Activated T-helper 9 cell treated with anti-CD3 and anti-CD28 coated beads, Interleukin-2, amount 50 U/mL, for 16 hours (primary cell): ENCODE measurements at places on chromosomes 12 and 14.
A peak's percentile ranks its signal among the peaks of the same experiment; 100 is the strongest.

GRCh38 chr12:68157380-68157779 is 2.2 kb downstream of the IFNG start:
- no peak for DNase-seq

DNA sequence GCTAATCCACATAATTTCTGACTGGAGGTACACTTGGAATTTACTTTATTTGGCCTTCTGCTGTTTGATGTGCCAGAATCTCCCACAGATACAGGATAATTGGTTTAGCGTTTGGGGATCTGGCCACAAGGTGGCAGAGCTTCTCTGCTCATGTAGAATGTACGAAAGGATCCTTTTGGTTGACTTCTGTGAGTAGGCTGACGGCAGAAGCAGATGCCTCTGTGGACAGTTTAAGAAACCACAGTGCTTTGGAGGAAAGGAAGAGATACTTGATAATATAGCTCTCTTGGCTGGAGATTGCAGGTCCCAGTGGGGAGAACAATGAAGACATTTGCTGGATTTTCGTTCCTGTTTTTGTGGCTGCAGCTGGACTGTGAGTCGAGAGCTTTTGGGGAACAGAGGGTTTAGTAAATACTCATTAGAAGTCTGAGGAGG is 75.3 kb upstream of the OR4E1 start:
- peak; percentile 20 for DNase-seq

DNA sequence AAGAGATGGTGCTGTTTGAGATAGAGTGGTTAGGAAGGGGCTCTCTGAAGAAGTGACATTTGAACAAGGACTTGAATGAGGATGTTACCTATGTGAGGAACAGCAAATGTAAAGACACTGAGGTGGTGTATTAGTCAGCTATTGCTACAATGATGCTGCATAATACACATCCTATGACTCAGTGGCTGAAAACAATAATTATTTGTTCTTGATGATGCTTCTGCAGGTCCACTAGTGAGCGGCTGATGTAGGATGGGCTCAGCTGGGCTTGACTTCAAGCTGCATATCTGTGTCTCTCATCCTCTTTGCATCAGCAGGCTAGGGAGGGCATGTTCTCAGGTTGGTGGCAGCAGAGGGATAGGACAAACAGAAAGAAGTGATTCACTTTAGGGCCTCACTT is 21.4 kb upstream of the CLMN start:
- DNase-seq, result no peak

DNA sequence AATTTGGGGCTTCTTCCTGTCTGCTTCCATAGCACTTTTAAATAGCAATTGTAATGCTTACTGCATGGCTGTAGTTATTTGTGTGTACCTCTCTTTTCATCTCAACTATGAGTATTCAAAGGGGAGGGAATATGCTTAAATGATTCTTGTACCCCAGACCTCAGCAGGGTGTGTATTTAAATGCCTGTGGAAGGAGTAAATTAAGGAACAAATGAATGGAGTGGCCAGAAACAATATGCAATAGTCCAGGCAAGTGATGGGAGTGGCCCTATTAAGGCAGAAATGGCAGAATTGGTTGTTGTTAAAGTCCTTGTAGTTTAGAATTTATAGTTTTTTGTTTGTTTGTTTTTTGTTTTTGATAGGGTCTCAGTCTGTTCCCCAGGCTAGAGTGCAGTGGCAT is 1.5 kb downstream of the RAD51B start:
- DNase-seq, result no peak

DNA sequence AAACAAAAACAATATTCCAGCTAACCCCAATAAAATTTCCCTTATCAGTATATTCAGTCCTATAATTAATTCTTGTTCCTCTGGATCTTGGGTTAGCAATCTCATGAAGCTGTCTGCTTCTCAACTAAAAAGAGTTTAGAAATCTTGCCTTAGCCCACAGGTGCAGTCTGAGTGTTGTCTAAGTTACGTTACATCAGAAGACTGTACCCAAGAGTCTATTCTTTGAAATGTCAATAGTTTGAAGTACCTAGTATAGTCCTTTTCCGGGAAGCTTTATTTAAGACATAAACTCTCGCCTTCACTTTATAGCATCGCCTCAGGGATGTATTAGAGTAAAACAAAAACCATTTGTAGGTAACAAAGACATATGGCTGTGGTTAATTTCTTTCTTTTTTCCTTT is 465.1 kb downstream of the FUT8 start:
- no peak for DNase-seq

DNA sequence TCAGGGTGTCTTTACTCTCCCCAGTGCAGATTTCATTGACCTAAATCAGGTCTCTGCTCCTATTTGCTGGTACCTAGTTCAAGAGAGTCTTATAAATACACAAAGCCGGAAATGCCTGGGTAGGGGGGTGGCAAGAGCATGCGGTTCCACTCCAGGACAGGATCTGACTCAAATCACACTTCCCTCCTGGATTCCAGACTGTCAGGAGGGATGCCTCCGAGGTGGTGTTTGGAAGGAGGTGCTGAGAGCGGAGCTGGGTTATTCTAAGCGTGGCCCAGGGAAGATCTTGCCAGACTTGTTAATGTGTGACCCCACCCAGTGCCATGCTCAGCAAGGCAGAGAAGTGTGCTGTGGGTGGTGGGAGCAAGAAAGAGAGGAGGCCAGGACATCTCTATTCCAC is 49.8 kb downstream of the B4GALNT3 start:
- DNase-seq, result no peak

DNA sequence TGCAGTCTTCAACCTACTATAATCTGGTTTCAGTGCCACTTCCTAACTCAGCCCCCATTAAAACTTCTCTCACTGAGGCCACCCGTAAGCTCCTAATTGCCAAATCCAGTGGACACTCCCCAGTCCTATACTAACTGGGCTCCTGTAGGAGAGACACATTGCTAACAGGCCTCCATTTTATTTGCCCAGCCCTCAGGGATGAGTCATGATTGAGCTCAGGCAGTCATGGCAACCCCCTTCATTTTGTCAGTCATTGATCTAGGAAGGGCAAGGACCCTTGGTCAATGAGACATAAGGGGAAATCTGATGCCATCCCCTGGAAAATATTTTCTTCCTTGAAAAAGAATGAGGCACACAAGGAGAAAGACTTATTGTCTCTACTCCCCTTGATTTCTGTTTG is 70.1 kb upstream of the HIF1A start:
- DNase-seq, result no peak

DNA sequence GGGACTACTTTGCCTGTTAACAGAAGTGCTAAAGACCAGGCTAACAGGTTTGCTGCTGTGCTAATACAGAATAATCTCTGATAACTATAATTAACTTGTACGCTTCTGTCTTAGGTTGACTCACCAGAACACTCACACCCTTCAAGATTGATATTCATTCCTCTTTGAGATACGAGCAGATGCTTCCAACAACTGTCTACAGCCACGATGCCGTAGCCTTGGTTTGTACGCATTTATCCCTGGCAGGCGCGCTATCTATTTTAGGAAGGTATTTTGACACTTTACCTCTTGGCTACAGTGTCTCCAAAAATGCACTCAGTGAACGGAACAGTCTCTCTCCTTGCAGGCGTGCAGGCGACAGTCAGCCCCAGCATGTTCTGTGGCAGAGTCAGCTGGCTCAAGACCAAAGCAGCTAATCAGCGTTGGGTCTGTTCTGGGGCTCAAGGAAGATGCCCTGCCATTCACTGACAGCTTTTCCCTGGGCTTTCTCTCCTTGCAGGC is 146.4 kb upstream of the PRICKLE1 start:
- no peak for DNase-seq

GRCh38 chr12:121796855-121797751 is 3.6 kb upstream of the RHOF start:
- no peak for DNase-seq

DNA sequence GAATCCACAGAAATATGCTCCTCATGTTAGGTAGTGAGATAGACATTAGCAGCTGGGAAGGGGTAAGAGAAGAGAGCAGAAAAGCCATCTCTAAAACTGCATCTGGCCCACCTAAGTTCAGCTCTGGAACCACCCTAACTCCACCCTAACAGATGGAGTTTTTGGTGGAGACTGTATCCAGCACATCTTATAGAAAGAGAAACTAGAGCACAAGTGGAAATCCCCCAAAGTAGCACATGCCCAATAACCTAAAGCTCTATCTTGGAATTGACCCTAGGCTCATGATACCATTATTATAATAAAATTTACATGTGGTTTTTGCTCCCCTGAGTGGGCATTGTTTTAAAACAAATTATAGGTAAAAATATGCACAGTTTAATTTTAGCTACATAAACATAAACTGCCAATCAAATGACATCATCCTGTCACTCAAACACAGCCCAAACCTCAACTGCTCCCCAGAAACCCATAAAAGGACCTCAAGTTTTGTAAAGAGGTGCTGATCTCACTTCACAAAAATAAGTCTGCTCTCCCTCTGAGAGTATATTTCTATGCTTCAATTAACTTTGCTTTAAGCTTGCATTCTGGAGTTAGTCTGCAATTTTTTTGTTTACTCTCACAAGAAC is 206.4 kb downstream of the PIK3C2G start:
- DNase-seq, result no peak

DNA sequence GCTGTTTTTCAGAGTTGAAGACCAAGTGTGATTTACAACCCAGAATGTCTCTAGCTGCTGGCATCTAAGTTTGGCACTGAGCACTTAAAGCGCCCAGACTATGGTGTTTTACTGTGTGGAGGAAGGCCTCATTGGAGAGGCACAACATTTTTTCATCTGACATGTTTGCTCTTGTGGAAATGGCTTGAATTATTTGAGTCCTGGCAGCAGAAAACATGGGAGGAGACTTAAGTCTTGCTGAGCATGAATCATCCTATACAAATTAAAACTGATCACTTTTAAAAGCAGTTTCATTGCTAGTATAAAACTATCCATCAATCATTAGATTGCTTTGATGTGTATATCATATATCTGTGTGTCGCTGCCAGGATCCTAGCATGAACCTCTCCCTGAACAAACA is 85.9 kb upstream of the REP15 start:
- DNase-seq, result no peak

GRCh38 chr12:121391619-121392324 is 8.1 kb upstream of the RNF34 start:
- no peak for DNase-seq

DNA sequence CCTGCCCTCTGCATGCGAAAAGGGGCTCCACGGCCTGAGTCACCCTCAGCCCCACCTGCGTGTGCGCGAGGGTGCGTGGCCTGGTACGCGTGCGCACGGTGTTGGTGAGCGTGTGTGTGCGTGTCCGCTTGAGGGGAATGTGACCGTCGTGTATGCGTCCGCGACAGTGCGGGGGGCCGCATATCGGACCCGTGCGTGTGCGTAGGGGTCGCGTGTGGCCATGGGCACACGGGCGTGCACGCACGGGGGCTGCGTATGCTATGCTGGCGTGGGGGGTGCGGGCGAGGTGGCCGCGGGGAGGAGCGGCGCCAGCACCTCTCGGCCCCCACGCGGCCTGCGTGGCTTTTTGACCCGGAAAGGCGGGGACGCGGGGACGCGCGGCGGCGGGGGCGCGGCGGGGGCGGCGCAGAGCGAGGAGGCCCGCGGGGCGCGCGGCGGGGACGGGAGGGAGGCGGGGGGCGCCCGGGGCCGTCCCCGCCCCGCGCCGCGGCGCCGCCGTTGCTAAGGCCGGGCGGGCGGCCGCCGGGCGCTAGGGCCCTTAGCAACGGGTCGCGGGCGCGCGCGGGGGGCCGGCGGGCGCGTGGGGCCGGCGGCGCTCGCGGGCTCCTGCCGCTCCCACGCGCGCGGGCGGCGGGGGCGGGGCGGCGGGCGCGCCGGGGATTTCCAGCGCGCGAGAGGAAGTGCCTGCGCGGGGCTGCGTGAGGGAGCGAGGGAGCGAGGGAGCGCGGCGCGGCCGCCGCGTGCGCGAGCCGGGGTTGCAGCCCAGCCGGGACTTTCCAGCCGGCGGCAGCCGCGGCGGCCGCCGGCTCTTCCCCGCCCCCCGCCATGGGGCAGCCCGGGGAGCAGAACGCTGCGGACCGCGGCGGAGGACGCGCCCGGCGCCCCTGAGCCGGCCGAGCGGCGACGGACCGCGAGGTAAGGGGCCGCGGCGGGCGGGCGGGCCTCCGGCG is at the start of gene TRAF3:
TSS of gene TRAF3 (plus strand) at position 689 of the 950 bp plus-strand sequence. CDS start 92,753 bp downstream, outside the sequence.
- peak; percentile 84 for DNase-seq

DNA sequence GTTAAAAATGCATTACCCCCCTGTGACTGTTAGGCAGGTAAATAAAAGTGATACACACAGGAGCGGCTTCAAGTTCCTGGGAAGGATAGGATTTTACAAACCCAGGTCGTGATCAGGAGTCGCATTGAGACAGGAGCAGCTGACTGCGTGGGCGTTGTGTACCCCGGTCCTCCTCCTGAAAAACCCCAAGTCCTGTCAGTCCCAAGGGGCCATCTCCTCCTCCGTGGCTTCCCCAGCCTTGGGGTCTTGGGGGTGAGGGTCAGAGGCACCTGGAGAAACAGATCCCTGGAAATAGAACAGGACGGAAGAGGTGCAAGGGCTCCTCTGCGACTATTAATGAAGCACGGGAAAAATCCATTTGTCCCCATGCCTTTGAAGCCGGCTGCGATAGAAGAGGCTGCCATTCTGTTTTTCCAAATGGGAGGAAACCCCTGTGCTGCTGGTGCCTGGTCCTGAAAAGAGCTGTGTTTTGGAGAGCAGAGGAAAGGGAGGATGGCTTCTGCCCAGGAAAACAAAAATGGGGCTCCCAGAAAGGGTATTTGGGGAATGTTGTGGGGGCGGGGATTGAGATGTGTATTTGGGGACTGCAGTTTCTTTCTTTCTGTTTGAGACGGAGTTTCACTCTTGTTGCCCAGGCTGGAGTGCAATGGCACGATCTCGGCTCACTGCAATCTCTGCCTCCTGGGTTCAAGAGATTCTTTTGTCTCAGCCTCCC is 143.1 kb downstream of the ZNF664 start:
- no peak for DNase-seq

DNA sequence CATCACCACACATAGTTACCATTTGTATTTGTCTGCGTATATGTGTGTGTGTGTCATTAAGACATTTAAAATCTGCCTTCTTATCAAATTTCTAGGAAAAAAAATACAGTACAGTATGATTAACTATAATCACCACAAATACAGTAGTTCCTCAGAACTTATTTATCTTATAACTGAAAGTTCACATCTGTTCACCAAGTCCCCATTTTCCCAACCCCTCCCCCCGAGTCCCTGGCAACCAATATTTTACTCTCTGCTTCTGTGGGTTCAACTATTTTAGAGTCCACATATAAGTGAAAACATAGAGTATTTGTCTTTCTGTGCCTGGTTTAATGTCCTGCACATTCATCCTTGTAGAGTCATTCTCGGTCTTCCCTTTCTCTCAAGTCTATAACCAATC is 12.3 kb downstream of the CAPS2 start:
- DNase-seq, result no peak

- no peak for DNase-seq
These were observed 62.6 kb downstream of the SLC24A4 start for GRCh38 chr14:92385561-92385960.

GRCh38 chr14:64826333-64826732 is 53.4 kb downstream of the SPTB start:
- DNase-seq, result no peak

- no peak for DNase-seq
These were observed 3.8 kb downstream of the RAPGEF3 start for GRCh38 chr12:47754881-47755280.
